Left cardiac atrium (tissue), 4 donors: ENCODE measurements at places on chromosomes 4 and X. TPM values are rescaled to one million over a fixed set of nuclear protein-coding genes. Genes with fewer than 3 reads are reported as not detected.

Gene KANTR
- 5.7 TPM for total RNA-seq

Gene STAP1
- total RNA-seq: not detected

Gene KIT
- total RNA-seq: 3.4 TPM

Gene ZNF157
- not detected for total RNA-seq
